ENCODE measurements at places on chromosomes 5 and 9. TPM values are rescaled to one million over a fixed set of nuclear protein-coding genes. Genes with fewer than 3 reads are reported as not detected.

- no peak overlapping the region for H3K27ac ChIP-seq
- H3K27me3 ChIP-seq: peaks cover 27% of the 10 kb centered on the region
These were observed 4.8 kb upstream of the TMEM171 start for GRCh38 chr5:73115399-73116051.

Gene PCDH12
- not detected for total RNA-seq

Gene CATSPER3
- total RNA-seq: 2.7 TPM

Gene ZFP37
- total RNA-seq: 3.6 TPM

- peaks cover 17% of the 10 kb centered on the region for H3K4me1 ChIP-seq
- no peak for DNase-seq
- H3K4me3 ChIP-seq: no peak overlapping the region
- peak overlapping the region; percentile 82 for H3K27ac ChIP-seq
- peaks cover 1% of the 10 kb centered on the region for H3K36me3 ChIP-seq
These were observed 11.3 kb downstream of the C5orf15 start for GRCh38 chr5:133957080-133957479.

All from B cell (primary cell).